ENCODE measurements at places on chromosomes 7 and 10.
A peak's percentile ranks its signal among the peaks of the same experiment; 100 is the strongest.

DNA sequence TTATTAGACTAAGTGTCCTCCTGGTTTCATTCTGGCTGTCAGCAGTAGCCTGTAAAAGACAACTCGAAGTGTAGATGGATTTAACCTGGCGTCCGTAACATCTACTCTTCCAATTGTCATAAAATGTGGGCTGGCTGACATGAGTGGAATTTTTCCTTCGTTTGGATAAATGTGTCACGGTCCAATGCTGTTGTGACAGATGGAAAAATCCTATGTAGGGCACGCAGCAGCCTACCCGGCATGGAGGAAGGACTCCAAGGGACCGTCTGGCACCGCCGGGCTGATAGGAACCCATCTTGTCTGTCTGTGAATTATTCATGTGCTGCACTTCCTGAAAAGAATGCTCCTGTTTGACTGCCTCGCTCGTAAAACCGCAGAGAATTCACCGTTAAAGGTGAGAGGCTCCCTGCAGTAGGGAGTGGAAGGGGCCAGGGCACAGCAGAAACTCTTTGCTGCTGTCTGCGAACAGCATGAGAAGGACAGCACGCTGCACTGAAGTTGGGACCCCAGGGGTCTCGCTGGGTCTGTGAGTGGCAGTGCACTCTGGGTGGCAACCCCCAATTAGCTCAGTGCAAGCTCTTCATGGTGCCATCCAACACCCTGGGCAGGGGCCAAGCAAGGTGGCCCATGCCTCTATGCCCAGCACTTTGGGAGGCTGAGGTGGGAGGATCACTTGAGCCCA is 1.6 kb upstream of the ORAI2 start:
- DNase-seq, result peak; percentile 24

GRCh38 chr10:70911386-70911785 is 23.0 kb upstream of the PCBD1 start:
- no peak for DNase-seq

- peak; percentile 3 for DNase-seq
These were observed 157.3 kb downstream of the PCLO start for GRCh38 chr7:83005410-83005809.

- no peak for DNase-seq
These were observed 9.5 kb downstream of the PNLIPRP3 start for GRCh38 chr10:116437076-116437692.

- DNase-seq, result no peak
These were observed 94.5 kb downstream of the MAD1L1 start for GRCh38 chr7:2138146-2138765.

DNA sequence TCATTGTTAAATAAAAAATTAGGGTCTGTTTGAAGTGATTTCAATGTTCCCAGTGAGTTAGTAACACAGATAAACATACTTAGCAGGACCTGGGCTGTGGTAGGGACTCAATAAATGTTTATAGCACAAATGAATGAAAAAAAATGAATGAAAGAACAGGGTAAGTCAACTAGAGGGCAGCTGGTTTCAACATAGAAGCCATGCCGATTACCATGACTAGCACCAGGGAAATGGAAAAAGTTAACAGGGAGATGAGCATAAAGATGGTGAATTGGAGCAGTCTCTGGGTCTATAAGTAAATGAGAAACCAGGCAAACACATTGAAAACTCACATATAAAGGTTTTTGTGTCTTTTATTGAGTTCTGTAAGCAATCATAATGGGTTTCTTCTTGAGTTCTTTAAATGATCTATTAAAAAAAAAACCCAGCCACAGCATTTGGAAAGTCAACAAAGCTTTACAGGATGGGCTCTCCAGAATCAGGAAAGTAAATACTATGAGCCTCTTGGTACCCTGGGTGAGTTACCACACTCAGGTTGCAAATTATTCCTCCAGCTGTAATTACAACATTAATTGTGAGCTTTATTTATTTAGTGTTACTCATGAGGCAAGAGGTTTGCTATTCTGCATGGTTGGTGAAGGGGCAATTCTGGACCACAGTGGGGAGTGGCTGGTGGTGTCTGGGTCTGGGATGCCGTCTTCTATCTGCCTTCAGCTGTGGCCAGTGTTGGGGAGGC is 46.1 kb upstream of the MTPN start:
- DNase-seq, result no peak

DNA sequence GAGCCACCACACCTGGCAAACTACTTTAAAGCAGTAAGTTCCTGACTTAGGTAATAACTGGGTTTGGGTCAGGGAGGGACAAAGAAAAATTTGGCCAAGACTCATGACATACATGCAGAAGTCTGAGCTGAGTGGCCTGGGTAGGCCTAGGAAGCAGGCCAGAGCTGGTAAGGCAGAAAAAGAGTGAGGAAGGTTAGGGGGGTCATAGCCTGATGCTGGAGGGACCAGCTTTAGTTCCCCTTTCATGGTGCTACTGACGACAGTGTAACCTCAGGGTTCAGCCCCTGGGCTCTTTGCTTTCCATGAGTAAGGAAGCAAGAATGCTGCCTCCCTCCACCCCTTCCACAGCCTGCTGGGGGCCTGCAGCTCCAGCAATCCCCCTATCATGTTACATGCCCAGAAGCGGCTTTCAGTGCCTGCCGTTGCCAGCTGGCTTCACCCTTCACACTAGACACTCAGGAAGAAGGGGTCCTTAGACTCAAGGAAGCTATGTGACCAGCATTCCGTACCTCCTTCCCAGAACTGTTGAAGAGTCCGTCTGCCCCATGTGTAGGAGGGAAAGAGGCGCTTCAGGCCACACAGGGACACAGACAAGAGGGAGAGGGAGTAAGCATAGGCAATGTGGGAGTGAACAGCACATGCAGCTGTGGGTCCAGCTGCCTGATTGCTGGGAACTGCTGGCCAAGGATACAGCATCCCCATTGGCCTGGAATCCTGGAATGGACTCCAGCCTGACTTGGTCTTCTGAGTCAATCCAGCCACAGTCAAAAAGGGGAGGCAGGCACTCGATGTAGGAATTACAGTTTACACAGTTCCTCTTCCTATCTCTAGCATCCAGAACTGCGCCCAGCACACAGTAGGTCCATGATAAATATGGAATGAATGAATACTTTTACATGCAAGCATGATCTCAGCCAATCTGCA is 4.1 kb upstream of the PLAU start:
- DNase-seq, result peak; percentile 99

GRCh38 chr7:136359333-136359903 is 382.3 kb upstream of the MTPN start:
- no peak for DNase-seq

DNA sequence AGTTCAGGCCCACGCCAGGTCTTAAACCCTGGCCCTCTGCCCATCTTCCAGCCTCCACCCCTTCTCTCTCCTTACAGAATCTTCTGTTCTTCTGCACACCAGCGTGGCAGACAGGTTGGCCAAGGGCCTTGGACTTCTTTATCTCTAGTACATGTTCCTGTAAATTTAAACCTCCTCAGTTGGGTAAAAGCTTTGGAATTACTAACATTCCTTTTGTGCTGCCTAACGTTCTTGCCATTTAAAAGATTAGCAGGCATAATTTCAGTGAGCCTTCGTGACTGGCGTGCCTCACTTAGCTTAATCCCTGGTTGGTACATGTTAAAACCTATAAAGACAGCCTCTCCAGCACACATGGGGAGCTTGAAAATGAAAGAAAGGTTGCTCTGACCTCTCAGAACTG is 192.2 kb downstream of the CUX1 start:
- peak; percentile 92 for DNase-seq
